Testis (tissue), 5 donors: ENCODE measurements at places on chromosomes 7 and 10. TPM values are rescaled to one million over a fixed set of nuclear protein-coding genes. Genes with fewer than 3 reads are reported as not detected.

Gene STN1
- 48.2 TPM for total RNA-seq

- no peak for DNase-seq
Measured at GRCh38 chr10:115941361-115941771, 331.6 kb downstream of the GFRA1 start.

- DNase-seq: no peak
Measured at GRCh38 chr10:71816936-71817618, 34.0 kb downstream of the PSAP start.

GRCh38 chr10:60262647-60263126 lies 127.0 kb downstream of the ANK3 start:
- no peak for DNase-seq

Gene RHEB
- 59.4 TPM for total RNA-seq

Gene COPG2
- total RNA-seq: 41.8 TPM

- DNase-seq: peak; percentile 66
Measured at GRCh38 chr10:34813626-34814222, 1.4 kb downstream of the PARD3 start.

- no peak for DNase-seq
Measured at GRCh38 chr7:152617056-152617455, 58.9 kb downstream of the XRCC2 start.

- DNase-seq: no peak
Measured at GRCh38 chr10:110274072-110274627, 30.6 kb downstream of the SMNDC1 start.

Gene TAS2R3
- total RNA-seq: 10.4 TPM

DNA sequence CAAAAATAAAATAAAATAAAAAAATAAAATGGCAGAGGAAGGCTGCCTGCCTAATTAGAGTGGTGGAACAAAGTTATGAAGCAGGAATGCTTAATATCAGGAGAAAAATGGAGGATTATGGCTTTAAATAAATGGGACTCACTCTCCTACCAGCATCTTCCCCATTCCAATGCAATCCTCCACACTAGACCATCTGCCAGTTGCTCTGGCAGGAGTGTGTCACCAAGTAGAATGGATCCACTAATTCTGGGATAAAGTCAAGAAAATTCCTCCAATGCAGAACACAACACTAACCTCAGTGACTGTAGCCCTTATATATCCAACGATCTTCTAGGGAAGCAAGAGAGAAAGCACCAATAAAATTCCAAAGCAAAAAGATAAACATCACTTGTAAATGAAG lies 112.5 kb upstream of the ARID5B start:
- no peak for DNase-seq

Gene LFNG
- 18.3 TPM for total RNA-seq

Gene PCDH15
- 1.7 TPM for total RNA-seq

DNA sequence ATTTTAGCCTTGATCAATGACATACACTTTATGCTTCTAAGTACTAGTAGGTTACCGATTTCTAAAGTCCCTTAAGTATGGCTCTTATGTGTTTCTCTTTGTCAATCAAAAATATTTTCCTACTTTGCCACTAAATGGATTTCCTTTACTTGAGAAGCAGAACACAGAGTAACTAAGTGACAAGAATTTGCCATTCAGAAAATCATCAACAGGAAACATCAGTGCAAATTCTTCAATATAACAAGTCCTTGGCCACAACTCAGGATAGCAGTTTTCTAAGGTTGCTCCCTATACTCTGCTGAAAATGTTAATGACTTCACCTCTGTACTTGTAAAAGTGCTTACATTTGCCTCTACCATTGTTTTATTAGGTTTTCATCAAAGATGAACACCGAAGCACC lies 239.6 kb upstream of the SLC26A5 start:
- DNase-seq: no peak

Gene TSPAN33
- 25.7 TPM for total RNA-seq

DNA sequence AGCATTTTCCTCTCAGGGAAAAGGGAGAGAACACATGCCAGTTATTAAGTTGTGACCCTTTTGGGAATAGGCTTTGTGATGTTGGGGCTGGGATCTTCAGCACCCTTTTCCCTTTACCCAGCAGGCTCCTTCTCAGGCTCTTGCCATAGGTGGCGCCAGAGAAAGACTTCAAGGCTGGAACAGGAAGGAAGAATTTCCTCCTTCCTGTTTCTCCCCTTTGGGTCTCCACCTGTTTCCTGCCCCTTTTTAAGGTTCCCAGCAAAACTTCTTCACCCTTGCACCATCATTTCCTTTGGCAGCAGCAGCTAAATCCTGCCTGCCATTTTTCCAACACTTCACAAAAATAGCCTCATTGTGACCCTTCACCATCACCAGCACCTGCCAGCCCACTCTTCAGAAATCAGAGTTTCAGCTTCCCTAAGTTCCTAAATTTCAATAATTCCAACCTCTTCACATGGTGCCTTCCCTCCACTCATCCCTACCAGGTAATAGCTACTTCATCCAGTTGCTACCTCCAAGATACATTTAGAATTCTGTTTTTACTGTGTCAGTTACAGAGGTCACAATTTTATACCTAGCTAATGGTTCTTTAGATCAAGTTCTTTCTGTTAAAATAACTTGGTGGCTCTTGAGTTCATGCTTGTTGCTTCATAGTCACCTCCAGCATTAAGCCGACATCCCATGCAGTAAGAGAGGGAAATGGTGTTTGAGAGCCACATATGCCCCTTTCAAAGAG lies 22.4 kb upstream of the FOXK1 start:
- DNase-seq: no peak

DNA sequence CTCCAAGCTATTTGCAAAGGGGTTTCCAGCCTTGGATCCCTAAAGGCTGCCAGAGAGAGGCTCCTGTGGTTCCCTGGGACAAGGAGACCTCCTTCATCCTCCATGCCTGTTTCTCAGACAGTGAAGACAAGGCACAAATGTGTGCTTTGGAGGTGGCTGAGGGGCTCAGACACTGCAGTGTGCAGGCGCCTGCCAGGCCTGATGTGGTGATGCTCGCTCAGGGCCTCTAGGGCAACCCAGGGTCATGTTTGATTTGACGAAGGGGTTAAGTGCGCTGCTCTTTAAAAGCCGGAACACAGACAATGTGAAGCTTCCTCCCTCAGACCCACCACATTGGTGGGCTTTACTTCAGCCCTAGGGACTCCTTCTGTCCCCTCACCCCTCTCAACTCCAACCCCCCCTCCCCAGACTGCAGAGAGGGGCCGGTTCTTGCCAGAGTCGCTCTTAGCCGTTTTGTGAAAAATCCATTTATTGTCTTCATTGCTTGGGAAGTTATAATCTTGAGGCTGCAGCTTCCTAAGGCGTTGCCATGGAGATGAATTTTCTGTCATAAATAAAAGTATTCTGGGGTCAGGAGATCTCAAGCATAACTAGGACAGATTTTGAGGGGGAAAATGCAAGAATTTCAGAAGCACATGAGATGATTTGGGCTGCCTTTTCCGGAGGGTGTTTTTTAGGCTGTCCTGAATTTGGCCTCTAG lies 35.8 kb downstream of the PDGFA start:
- DNase-seq: no peak

GRCh38 chr10:23442936-23443335 lies 4.1 kb downstream of the OTUD1 start:
- no peak for DNase-seq

- DNase-seq: no peak
Measured at GRCh38 chr10:24722131-24722675, 1.5 kb downstream of the ARHGAP21 start.

DNA sequence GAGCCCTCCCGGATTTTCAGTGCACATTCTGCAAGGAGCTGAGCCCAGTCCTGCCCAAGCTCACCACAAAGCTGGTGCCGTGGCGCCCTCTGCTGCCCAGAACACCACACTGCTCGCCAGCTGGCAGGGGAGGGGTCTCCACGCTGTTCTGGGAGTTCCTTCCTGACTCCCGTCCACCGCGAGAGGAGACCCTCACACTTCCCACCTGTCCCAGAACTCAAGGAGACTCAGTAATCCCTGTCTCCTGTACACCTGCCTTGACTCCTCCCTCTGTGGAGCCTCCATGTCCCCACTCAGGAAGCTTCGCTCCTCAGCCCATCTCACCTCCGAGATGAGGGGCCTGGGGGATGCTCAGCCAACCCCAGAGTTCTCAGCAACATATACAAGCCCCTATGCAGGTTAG lies 11.3 kb downstream of the C10orf105 start:
- DNase-seq: peak; percentile 58

- no peak for DNase-seq
Measured at GRCh38 chr10:21843645-21844044, 159.9 kb downstream of the DNAJC1 start.

Gene STEAP2
- total RNA-seq: 4.5 TPM

Gene CUZD1
- 1.5 TPM for total RNA-seq

- no peak for DNase-seq
Measured at GRCh38 chr7:20299647-20300312, 30.9 kb upstream of the ITGB8 start.

DNA sequence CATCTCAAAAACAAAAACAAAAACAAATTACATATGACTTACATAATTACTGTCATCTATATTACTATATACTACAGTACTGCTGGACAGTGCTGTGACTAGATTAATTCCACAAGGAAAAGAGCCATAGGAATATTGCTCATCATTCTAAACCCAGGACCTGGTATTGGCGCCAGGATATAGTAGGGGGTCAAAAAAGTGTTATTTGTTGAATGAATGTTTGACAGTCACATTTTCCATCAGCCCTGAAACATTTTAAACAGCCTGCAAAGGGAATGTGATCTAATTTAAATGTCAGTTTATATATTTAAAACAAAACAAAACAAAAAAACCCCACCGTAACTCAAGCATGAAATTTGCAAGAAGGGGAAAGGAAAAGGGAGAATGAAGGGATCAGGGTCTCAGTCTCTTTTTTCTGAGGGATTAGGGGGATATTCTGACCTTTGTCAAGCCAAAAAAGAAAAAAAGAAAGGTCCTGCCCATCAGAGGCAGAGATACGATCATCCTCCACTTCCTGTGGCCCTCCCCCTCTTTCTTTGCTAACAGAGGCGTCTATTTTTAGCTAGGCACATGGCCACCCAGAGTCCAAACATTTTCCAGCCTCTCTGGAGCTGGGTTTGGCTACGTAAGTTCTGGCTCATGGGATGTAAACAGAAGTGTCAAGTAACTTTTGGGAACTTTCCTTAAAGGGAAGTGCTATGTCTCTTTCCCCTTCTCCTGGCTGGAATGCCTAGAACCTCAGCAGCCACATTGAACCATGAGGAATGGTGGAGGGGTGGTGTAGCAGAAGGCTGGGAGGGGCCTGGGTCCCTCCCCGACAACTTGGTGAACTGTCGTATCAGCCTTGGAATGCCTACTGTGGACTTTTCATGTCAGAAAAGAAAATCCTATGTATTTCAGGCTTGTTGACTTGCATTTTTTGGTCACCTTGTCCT lies 44.6 kb upstream of the DLG5 start:
- peak; percentile 87 for DNase-seq

GRCh38 chr7:150961510-150962289 lies 16.4 kb downstream of the KCNH2 start:
- DNase-seq: peak; percentile 64

Gene TUBAL3
- 0.93 TPM for total RNA-seq

DNA sequence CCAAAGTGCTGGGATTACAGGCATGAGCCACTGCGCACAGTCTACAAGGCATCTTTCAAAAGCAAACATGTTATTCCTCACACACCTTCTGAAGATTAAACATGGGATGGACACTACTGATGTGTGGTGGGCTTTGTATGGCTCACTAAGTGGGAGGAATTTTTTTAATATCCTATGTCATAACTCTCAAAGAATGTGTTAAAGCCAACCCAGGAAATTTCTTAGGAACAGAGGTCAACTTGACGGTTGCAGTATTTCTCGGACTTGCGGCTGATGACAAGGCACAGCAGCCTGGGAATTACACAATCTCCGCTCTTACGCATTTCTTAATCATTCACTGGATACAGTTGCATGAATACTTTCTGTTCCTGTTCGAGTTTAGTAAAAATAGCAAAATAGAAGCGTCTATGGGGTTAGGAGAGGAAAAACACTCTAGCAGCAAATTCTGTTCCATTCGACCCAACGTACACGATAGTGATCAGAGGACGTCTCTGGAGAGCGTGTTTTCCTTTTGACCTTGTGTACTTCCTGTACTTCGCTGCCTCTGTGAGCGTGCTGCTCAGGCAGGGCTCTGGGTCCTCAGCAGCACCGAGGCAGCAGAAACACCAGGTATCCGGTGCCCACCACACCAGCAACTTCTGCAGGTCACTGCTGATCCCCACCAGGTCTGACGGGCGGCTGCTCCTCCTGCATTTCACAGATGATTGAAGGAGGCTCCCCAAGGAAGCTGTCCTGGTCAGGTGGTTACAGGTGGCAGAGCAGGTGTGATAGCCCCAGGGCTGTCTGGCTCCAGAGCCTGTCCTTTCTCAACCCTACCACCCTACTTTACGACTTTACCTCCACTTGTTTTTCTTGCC lies 26.4 kb upstream of the SRGN start:
- DNase-seq: peak; percentile 65

DNA sequence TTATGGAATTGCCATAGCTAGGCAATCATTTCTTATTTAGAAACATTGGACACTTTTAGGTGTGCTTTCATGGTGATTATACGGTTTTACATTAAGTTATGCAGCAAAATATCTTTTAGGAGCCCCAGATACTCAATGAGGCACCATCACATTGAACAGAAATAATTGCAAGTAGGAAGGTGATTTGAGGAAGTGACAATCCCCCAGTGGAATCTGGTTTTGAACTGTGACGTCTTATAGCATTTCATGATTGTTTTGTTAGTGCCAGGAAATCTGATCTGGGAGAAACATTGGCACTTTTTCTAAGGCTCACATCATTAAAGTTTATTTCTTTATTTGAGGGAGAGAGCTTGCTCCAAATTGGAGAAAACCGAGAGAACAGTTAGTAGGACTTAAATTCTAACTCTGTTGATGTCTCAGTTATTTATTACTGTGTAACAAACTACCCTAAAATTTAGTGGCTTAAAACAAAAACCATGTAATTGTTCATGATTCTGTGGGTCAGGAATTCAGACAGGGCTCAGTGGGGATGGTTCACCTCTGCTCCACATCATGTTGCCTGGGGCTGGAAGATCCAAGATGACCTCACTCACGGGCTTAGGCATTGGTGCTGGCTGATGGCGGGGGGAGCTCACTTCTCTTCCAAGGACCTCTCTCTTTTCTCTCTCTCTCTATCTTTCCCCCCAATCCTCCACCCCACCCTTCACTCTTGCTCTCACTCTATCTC lies 78.2 kb upstream of the STEAP1B start:
- no peak for DNase-seq

DNA sequence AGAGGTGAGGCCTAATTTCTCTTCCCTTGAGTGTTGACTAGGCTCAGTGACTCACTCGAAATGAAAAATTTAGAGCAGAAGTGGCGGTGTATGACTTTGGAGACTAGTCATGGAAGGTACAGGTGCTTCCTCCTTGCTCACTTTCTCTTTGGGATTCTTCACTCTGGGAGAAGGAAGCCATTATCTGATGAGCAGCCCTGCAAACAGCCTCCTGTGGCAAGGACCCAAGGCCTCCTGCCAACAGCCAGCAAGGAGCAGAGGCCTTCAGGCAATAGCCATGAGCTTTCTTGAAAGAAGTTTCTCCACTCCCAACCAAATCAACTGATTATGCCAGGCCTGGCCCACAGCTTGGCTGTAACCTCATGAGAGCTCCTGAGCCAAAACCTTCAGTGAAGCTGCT lies 369.6 kb upstream of the VWC2 start:
- no peak for DNase-seq
